Ascending aorta (tissue), 2 donors: ENCODE measurements at places on chromosomes 3 and 15.

DNA sequence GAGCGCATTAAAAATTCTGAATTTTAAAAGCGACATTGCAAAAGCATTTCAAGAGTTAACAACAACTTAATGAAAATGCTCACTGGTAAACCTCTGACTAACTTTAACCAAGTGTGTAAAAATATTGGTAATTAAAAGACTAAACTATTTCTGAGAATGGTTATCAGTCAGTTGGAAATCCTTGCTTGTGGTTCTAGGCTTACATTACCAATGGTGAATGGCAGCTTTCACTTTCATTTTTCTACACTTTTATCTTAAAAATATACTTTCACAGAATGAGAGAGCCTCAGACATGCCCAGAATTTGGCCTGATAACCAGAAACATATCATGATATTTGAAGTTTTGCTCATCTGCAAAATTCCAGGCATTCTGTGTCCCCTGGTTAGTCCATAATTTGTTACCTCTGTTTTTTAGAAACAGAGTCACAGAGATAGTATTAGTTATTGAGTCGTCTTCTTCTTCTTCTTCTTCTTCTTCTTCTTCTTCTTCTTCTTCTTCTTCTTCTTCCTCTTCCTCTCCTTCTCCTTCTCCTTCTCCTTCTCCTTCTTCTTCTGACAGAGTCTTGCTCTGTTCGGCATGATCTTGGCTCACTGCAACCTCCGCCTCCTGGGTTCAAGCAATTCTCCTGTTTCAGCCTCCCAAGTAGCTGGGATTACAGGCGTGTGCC, 5.5 kb upstream of the RNF111 start:
- H3K4me1 ChIP-seq: no peaks in the 10 kb centered on the region
- H3K27me3 ChIP-seq: no peaks in the 10 kb centered on the region
- H3K27ac ChIP-seq: no peak overlapping the region
- no peaks in the 10 kb centered on the region for H3K36me3 ChIP-seq
- DNase-seq: no peak
- H3K4me3 ChIP-seq: no peak overlapping the region

- no peaks in the 10 kb centered on the region for H3K4me1 ChIP-seq
- no peak overlapping the region for H3K27ac ChIP-seq
- H3K4me3 ChIP-seq: no peak overlapping the region
- DNase-seq: no peak
Measured at GRCh38 chr3:181134873-181135272, 145.3 kb upstream of the DNAJC19 start.

- no peak overlapping the region for H3K27ac ChIP-seq
- no peak for DNase-seq
- H3K4me1 ChIP-seq: no peaks in the 10 kb centered on the region
Measured at GRCh38 chr3:61761694-61762430, 200.5 kb downstream of the PTPRG start.

DNA sequence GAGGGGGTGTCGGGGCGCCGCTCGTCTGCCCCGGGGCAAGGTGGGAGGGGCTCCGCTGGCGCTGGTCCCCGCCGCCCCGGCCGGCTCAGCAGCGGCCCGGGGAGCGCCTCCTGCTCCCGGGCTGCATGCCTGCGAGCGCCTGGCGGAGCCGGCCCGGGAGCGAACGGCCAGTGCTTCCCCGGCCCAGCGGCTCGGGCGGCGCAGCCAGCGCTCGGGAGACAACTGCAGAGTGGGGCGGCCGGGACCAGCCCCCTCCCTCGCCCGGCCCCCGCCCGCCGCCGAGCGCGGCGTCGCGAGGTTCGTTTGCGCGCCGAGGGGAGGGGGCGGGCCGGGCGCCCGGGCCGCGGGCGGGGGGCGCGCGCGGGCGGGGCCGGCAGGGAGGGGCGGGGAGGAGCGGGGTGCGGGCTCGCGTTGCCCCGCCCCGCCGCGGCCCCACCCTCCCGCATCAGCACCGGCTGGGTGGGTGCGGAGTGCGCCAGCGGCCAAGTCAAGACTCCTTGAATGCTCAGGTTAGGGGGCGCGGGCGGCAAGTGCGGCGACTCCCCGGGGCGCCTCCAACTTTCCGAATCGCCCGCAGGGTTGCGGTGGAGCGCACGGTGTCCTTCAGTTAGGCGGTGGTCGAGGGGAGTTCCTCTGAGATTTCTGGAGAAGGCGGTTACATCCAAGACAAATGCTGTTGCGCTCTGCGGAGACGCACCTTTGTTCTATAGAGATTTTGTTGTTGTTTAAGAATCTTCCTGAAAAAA, at the start of gene RGMA:
RGMA (minus strand) TSS at position 231 of the 746 bp plus-strand sequence. CDS start 279 bp downstream, outside the sequence.
- no peak for DNase-seq
- peak within 1 kb of the TSS; percentile 60 for H3K4me3 ChIP-seq
- peaks cover 8% of the 10 kb centered on the region for H3K4me1 ChIP-seq
- peaks cover 8% of the 10 kb centered on the region for H3K27me3 ChIP-seq

- peaks cover 13% of the 10 kb centered on the region for H3K36me3 ChIP-seq
- no peaks in the 10 kb centered on the region for H3K27me3 ChIP-seq
- DNase-seq: no peak
- H3K27ac ChIP-seq: no peak overlapping the region
Measured at GRCh38 chr15:71997691-71998090, 120.3 kb downstream of the MYO9A start.

- no peak overlapping the region for H3K27ac ChIP-seq
- no peaks in the 10 kb centered on the region for H3K4me1 ChIP-seq
- H3K27me3 ChIP-seq: no peaks in the 10 kb centered on the region
- H3K36me3 ChIP-seq: no peaks in the 10 kb centered on the region
Measured at GRCh38 chr3:9217784-9218513, 31.5 kb downstream of the SRGAP3 start.

DNA sequence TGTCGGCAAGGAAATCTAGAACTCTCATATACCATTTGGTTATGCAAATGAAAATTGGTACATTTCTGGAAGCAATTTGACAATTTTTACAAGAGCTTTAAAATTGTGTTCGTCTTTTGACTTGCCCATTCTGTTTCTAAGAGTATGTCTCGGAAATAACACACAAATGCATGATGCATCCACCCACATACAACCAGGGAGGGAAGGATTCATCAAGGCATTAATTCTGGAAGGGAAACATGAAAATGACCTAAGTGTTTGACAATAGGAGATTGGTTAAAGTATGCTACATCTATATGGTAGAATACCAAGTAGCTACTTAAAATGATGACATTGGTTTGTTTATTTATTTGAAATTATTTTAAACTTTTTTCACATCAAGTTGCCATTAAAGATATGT, 58.6 kb downstream of the PIAS1 start:
- H3K4me1 ChIP-seq: peaks cover 35% of the 10 kb centered on the region
- no peak overlapping the region for H3K4me3 ChIP-seq
- H3K36me3 ChIP-seq: no peaks in the 10 kb centered on the region
- no peaks in the 10 kb centered on the region for H3K27me3 ChIP-seq
- DNase-seq: no peak

- H3K4me3 ChIP-seq: no peak overlapping the region
- no peak for DNase-seq
Measured at GRCh38 chr3:7340795-7341194, 479.9 kb downstream of the GRM7 start.

- no peak for DNase-seq
- no peaks in the 10 kb centered on the region for H3K4me1 ChIP-seq
- no peak overlapping the region for H3K27ac ChIP-seq
- H3K36me3 ChIP-seq: no peaks in the 10 kb centered on the region
- no peaks in the 10 kb centered on the region for H3K27me3 ChIP-seq
Measured at GRCh38 chr15:50210462-50211157, 28.6 kb downstream of the SLC27A2 start.

- H3K4me1 ChIP-seq: no peaks in the 10 kb centered on the region
- H3K4me3 ChIP-seq: no peak overlapping the region
- no peaks in the 10 kb centered on the region for H3K27me3 ChIP-seq
- H3K36me3 ChIP-seq: no peaks in the 10 kb centered on the region
- H3K27ac ChIP-seq: no peak overlapping the region
Measured at GRCh38 chr3:158936530-158937113, 134.8 kb downstream of the MFSD1 start.

GRCh38 chr3:159487304-159487703, 501.3 kb upstream of the IL12A start:
- H3K27ac ChIP-seq: no peak overlapping the region
- no peak for DNase-seq
- H3K4me1 ChIP-seq: no peaks in the 10 kb centered on the region
- no peaks in the 10 kb centered on the region for H3K27me3 ChIP-seq
- no peaks in the 10 kb centered on the region for H3K36me3 ChIP-seq
- H3K4me3 ChIP-seq: no peak overlapping the region

- no peaks in the 10 kb centered on the region for H3K4me1 ChIP-seq
- no peak overlapping the region for H3K4me3 ChIP-seq
- no peaks in the 10 kb centered on the region for H3K36me3 ChIP-seq
- no peak overlapping the region for H3K27ac ChIP-seq
Measured at GRCh38 chr3:141808586-141808985, 45.4 kb downstream of the GRK7 start.

GRCh38 chr3:133401374-133402135, 1.7 kb downstream of the BFSP2 start:
- no peaks in the 10 kb centered on the region for H3K4me1 ChIP-seq
- no peak for DNase-seq
- no peaks in the 10 kb centered on the region for H3K27me3 ChIP-seq
- H3K27ac ChIP-seq: no peak overlapping the region

DNA sequence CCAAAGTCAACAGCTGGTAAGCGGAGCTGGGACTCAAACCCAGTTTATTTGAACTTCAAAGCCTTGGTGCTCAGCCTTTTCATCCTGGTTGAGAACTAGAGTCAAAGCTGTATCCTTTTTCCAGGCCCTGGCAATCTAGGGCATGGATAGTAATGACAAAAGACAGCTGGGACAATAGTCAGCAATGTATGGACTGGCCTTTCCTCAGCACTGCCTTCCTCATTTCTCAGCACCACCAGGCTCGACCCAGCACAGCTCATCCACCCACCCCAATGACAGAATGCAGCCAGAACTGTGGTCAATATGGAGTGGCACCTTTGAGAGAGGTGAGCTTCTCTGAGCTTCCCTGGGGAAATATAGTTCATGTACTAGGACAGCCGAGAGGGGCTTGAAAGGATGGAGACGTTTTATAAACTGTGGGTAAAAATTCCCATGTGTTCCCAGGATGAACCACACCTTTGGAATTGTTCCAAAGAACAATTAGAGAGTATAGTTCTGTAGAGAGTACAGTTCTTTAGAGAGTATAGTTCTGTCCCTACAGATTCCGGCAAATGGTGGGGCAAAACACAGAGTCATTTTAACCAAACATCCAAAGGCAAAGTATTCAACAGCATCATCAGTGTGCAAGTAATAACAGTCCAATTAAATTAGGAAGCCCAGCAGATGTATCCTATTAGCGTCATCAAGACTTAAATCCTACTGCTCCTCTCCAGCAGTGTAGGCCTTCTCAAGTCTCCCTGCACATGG, 30.2 kb upstream of the IREB2 start:
- H3K27ac ChIP-seq: no peak overlapping the region
- H3K27me3 ChIP-seq: no peaks in the 10 kb centered on the region
- H3K36me3 ChIP-seq: no peaks in the 10 kb centered on the region
- H3K4me3 ChIP-seq: no peak overlapping the region
- no peak for DNase-seq
- no peaks in the 10 kb centered on the region for H3K4me1 ChIP-seq

DNA sequence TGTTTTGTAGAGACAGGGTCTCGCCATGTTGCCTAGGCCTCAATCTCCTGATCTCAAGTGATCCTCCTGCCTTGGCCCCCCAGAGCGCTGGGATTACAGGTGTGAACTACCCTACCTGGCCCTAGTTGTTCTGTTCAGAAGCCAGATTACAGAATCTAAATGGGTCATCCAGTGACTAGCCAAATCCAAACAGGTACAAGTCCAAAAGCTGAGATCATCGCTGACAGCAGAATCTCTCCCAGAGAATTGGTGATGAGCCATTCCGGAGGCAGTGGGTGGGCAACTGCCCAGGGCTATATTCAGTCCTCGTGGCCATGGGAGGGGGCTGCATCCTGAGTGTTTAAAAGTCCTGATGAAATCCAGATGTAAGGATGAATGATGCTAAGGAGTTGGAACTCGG, 47.5 kb upstream of the SEMA4B start:
- H3K36me3 ChIP-seq: no peaks in the 10 kb centered on the region
- H3K27ac ChIP-seq: no peak overlapping the region
- no peaks in the 10 kb centered on the region for H3K27me3 ChIP-seq
- H3K4me3 ChIP-seq: no peak overlapping the region
- no peaks in the 10 kb centered on the region for H3K4me1 ChIP-seq

- H3K4me3 ChIP-seq: no peak overlapping the region
- H3K27me3 ChIP-seq: no peaks in the 10 kb centered on the region
- no peaks in the 10 kb centered on the region for H3K4me1 ChIP-seq
- no peak overlapping the region for H3K27ac ChIP-seq
Measured at GRCh38 chr15:42141246-42141645, 15.2 kb downstream of the PLA2G4F start.

- H3K27ac ChIP-seq: no peak within 1 kb of the TSS
- no peaks in the 10 kb centered on the region for H3K27me3 ChIP-seq
- H3K4me1 ChIP-seq: no peaks in the 10 kb centered on the region
Measured at GRCh38 chr3:115623044-115623868, at the start of gene GAP43. Gene GAP43 (plus strand): TSS chr3:115623510. CDS start chr3:115623690, 180 bp downstream.

GRCh38 chr15:80747317-80748053, 31.7 kb upstream of the CEMIP start:
- no peaks in the 10 kb centered on the region for H3K4me1 ChIP-seq
- no peak overlapping the region for H3K27ac ChIP-seq
- no peak for DNase-seq
- no peaks in the 10 kb centered on the region for H3K27me3 ChIP-seq

- H3K36me3 ChIP-seq: no peaks in the 10 kb centered on the region
- no peak overlapping the region for H3K4me3 ChIP-seq
- no peak for DNase-seq
- H3K27me3 ChIP-seq: no peaks in the 10 kb centered on the region
Measured at GRCh38 chr3:147195887-147196286, 210.5 kb downstream of the ZIC4 start.

DNA sequence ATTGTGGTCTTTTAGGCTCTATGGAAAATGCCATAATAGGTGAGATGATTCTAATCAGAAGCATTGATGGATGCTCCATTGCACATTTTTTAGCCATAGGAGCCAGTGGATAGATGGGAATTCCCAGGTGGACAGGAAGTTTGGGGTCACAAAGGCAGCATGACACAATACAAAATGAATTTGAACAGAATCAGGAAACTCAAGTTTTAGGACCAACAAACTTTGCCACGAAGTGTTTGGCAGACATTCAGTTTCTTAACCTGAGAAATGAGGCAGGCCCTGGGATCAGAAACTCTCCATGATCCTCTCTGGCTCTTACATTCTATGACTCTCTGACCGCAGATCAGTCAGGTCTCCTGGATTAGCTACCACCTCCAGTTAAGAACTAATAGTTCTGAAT, 275.4 kb downstream of the TIGIT start:
- H3K27ac ChIP-seq: no peak overlapping the region
- no peaks in the 10 kb centered on the region for H3K27me3 ChIP-seq
- no peaks in the 10 kb centered on the region for H3K4me1 ChIP-seq
- no peak for DNase-seq
- no peak overlapping the region for H3K4me3 ChIP-seq

DNA sequence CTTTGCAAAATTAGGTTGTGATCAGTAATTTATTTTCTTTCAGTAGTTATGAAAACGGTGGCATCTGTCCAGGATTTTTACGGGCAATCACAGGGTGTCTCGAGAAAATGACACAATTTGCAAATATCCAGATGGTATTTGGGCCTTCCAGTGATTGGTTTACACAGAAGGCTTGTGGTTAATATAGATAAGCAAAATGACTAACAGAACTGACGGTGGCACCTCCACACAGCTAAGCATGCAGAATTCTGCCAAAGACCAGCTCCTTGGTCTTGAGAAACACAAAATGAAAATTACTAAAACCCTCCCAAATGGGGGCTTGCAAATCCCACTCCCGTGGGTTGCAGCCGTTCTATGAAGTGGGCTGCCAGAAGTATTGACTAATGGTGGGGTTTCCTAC, 5.5 kb downstream of the ARHGEF3 start:
- no peak overlapping the region for H3K4me3 ChIP-seq
- no peaks in the 10 kb centered on the region for H3K36me3 ChIP-seq

- H3K4me3 ChIP-seq: no peak overlapping the region
- DNase-seq: no peak
- no peaks in the 10 kb centered on the region for H3K27me3 ChIP-seq
- H3K36me3 ChIP-seq: no peaks in the 10 kb centered on the region
- H3K4me1 ChIP-seq: peaks cover 8% of the 10 kb centered on the region
Measured at GRCh38 chr15:57019496-57020160, 101.2 kb downstream of the TCF12 start.
